ENCODE measurements at places on chromosomes 11 and 22.
A peak's percentile ranks its signal among the peaks of the same experiment; 100 is the strongest.

- no peak for DNase-seq
Measured at GRCh38 chr11:62463121-62463542, 44.3 kb downstream of the SCGB1A1 start.

- peak; percentile 95 for DNase-seq
Measured at GRCh38 chr11:68127714-68128681, 6.8 kb upstream of the CHKA start.

DNA sequence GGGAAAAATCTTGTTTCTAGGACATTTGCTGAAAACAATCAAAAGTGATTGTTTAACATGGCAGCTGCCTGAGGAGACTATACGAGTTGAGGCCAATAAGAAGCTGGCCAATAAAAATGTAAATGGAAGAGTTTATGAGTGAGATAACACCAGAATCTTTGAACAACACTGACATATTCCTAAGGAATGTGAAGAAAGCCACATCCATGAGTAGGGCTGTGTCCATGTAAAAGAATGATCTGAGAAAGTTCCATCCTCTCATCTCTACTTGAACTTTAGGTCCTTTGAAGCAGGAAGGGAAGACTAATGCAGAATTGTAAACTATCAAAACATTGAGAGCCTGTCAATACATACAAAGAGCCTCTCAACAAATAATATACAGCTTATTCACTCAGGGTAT, 6.9 kb upstream of the CHORDC1 start:
- DNase-seq, result no peak

DNA sequence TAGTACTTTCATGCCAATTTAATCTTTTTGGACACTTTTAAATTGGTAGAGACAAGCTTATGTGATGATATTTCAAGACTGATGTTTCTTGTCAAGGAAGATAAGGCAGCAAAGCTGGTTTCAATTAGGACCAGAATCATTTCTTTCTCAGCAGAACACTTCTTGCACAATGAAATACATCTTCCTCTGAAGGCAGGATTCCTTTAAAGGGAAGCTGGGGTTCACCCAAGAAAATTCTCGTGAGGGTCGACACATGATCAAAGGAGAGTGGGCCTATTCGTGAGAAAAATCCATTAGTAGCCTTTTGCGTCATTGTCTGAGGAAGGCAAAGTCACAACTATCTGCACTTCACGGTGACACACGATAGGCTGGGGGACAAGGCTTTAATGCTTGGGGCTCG, 17.6 kb downstream of the TTC12 start:
- DNase-seq, result no peak

- DNase-seq, result no peak
Measured at GRCh38 chr11:528815-529727, 6.3 kb downstream of the HRAS start.

DNA sequence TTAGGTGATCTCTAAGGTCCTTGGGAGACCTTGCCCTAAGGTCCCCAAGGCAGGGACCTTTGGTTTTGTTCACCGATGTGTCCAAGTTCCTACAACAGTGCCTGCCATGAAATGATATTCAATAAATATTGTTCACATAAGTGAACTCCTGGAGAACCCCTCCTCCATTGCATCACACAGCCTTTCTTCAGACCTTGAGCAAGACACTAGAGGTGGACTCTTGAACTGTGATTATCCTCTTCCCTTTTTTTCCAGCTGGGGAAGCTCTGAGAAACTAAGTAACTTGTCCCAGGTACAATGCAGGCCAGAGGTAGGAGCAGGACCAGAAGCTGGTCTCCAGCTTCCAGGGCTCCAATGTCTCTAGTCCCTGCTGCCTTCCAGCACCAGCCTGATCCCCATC, 76.6 kb upstream of the LMO1 start:
- DNase-seq, result no peak

DNA sequence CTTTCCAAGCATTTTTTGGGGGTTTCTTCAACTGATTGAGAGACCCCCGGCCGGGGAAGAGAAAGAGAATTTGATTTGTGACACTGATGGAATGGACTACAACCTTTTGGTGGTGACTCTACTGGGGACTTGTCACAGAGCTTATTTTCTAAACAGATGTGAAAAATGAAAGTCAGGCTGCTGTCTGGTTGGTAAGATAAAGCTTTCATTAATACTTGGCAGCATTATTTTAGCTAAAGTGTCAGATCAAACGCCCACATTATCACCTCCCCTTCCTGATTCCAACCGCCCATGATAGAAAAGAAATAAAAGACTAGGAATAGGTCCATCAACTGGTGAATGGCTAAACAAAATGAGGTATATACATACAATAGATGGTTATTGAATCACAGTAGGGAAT, 45.6 kb upstream of the EHF start:
- DNase-seq, result no peak

Data from iPS-NIHi11 (cell line).